A549 treated with dexamethasone at 1 μM for 4 hours (cell line): ENCODE measurements at places on chromosomes 3 and 15. TPM values are rescaled to one million over a fixed set of nuclear protein-coding genes. Genes with fewer than 3 reads are reported as not detected.

Gene ERICH6
- 0.07 TPM in 2 of 5 replicates, not detected in the others for total RNA-seq

Gene ASB14
- not detected in 5 replicates for total RNA-seq

Gene GASK1A
- not detected in 5 replicates for total RNA-seq

Gene LMAN1L
- total RNA-seq: 0.04 TPM in 1 of 5 replicates, not detected in the others

Gene B2M
- 370 to 454 TPM (median 393 TPM) in 5 replicates for total RNA-seq

Gene PLD1
- 6.5 to 8.1 TPM (median 7.9 TPM) in 5 replicates for total RNA-seq

Gene ZPLD1
- total RNA-seq: not detected in 5 replicates

Gene TJP1
- total RNA-seq: 72.3 to 107 TPM (median 96.3 TPM) in 5 replicates

Gene C2CD4B
- 0.10 to 0.27 TPM (median 0.18 TPM) in 5 replicates for total RNA-seq

Gene RRP9
- total RNA-seq: 34.5 to 44.7 TPM (median 41.2 TPM) in 5 replicates

Gene CD200R1
- total RNA-seq: 0.07 to 0.14 TPM (median 0.09 TPM) in 5 replicates

Gene SYNPR
- total RNA-seq: not detected in 5 replicates

Gene CMSS1
- total RNA-seq: 47.1 to 60.6 TPM (median 52.3 TPM) in 5 replicates

Gene ARL6
- 2.9 to 7.3 TPM (median 5.7 TPM) in 5 replicates for total RNA-seq

Gene MYZAP
- 0.94 to 1.5 TPM (median 1.3 TPM) in 5 replicates for total RNA-seq

Gene SMCO1
- not detected in 5 replicates for total RNA-seq

Gene RFC4
- 40.7 to 64.0 TPM (median 42.8 TPM) in 5 replicates for total RNA-seq

Gene BUB1B
- 25.6 to 30.3 TPM (median 28.8 TPM) in 5 replicates for total RNA-seq

Gene ALPK3
- 0.03 to 0.22 TPM (median 0.10 TPM) in 5 replicates for total RNA-seq

Gene COL6A6
- total RNA-seq: not detected in 5 replicates

Gene SNX4
- total RNA-seq: 22.6 to 29.3 TPM (median 27.3 TPM) in 5 replicates

Gene FGD5
- 0.04 to 0.07 TPM in 2 of 5 replicates, not detected in the others for total RNA-seq

Gene GRK7
- not detected in 5 replicates for total RNA-seq

Gene ETV5
- total RNA-seq: 24.1 to 28.9 TPM (median 25.5 TPM) in 5 replicates

Gene GPR149
- not detected in 5 replicates for total RNA-seq

Gene PCOLCE2
- 27.5 to 40.1 TPM (median 29.5 TPM) in 5 replicates for total RNA-seq

Gene CACNA1D
- total RNA-seq: 0.54 to 1.1 TPM (median 0.88 TPM) in 5 replicates

Gene MITF
- total RNA-seq: 5.4 to 10.2 TPM (median 7.8 TPM) in 5 replicates

Gene EMC7
- 133 to 147 TPM (median 138 TPM) in 5 replicates for total RNA-seq

Gene RPN1
- 157 to 173 TPM (median 162 TPM) in 5 replicates for total RNA-seq

Gene ACAN
- 0.82 to 1.2 TPM (median 1.2 TPM) in 5 replicates for total RNA-seq

Gene DUOXA2
- total RNA-seq: not detected in 5 replicates

Gene RPL15
- 2,904 to 3,602 TPM (median 2,958 TPM) in 5 replicates for total RNA-seq

Gene CACNA2D2
- 0.48 to 0.77 TPM (median 0.67 TPM) in 5 replicates for total RNA-seq

Gene PLA2G4B
- total RNA-seq: 0.87 to 2.1 TPM (median 1.7 TPM) in 5 replicates

Gene VILL
- 0.12 to 0.22 TPM (median 0.17 TPM) in 4 of 5 replicates, not detected in the other for total RNA-seq

Gene SPTBN5
- 0.07 to 0.25 TPM (median 0.16 TPM) in 5 replicates for total RNA-seq

Gene RASA2
- total RNA-seq: 5.8 to 9.2 TPM (median 8.0 TPM) in 5 replicates

Gene ZBTB38
- 69.1 to 117 TPM (median 109 TPM) in 5 replicates for total RNA-seq

Gene GHSR
- not detected in 5 replicates for total RNA-seq

Gene MYO5C
- 4.4 to 7.6 TPM (median 7.3 TPM) in 5 replicates for total RNA-seq

Gene GOLGA6L7
- total RNA-seq: not detected in 5 replicates

Gene ACOX2
- 6.0 to 9.0 TPM (median 7.1 TPM) in 5 replicates for total RNA-seq

Gene GPR27
- total RNA-seq: 2.3 to 3.4 TPM (median 2.7 TPM) in 5 replicates

Gene ZSCAN29
- 6.8 to 10.8 TPM (median 9.6 TPM) in 5 replicates for total RNA-seq

Gene CDCP1
- total RNA-seq: 7.7 to 9.9 TPM (median 9.1 TPM) in 5 replicates

Gene CCR1
- total RNA-seq: not detected in 5 replicates

Gene INKA1
- 1.6 to 2.2 TPM (median 2.0 TPM) in 5 replicates for total RNA-seq

Gene CCR5
- total RNA-seq: not detected in 5 replicates

Gene CFAP91
- total RNA-seq: 0.21 to 0.32 TPM (median 0.23 TPM) in 4 of 5 replicates, not detected in the other

Gene IMP3
- total RNA-seq: 90.4 to 117 TPM (median 108 TPM) in 5 replicates
